ENCODE measurements at places on chromosomes 1 and 21.

GRCh38 chr1:234961456-234962339 is 166.9 kb downstream of the TOMM20 start:
- no peak for DNase-seq

- DNase-seq: no peak
These were observed 1.7 kb downstream of the CC2D1B start for GRCh38 chr1:52364235-52364839.

GRCh38 chr1:113388621-113389358 is 1.5 kb upstream of the MAGI3 start:
- no peak for DNase-seq

DNA sequence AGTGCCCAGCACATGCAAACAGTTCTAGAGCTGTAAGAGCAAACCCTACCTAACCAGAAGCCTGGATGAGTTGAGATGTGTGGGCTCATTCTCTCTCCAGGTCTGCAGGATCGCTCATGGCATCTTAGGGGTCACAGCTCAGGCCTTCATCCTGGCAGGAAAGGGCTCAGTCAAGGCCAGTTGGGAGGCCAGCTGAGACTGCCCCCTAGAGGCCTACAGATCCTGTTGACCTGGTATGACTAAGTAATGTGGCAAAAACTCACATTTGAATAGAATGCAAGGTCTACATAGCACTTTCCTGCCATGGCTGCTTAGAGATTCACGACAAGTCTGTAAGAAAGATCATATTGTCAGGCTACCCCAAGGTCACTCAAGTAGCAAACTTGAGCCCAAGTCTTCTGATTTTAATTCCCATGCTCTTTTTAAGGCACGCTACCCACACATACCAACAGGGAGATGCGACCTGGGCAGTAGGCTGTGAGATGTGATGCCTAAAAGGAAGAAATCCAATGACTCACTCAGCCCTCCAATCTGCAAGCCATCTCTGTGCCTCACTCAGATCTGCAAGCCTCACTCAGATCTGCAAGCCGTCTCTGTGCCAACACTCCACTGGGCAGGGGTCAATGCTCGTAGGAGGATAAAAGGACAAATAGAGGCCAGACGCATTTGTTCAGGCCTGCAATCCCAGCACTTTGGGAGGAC is 5.1 kb upstream of the CAPN8 start:
- no peak for DNase-seq

All from nucleus accumbens (tissue), 56 donors.